Endothelial cell (in vitro differentiated cells): ENCODE measurements at places on chromosomes 2 and 18.

DNA sequence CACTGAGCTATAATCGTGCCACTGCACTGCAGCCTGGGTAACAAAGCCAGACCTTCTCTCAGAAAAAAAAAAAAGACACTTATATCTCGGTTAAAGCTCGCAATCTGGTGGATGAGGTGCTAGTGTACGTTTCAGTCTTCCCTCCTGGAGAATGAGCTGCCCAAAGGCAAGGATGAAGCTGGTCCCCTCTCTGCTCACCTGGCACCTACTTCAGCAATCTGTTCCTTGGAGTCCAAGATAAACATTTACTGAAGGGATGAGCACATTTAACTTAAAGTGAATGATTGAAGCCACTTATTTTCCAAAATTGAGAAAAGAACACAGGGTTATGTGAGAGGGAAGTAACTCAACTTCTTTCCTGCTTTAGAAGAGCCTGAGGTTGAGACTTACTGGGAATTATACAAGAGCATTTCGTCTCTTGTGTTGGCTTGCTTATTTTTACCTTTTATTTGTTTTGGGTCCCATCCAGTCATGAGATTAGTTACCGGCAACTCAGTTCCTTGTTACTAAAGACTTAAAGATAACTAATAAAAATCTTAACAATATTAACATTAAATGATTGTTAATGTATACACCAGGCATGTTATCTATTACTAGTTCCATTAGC is 33.6 kb upstream of the COLEC12 start:
- no peak for DNase-seq

DNA sequence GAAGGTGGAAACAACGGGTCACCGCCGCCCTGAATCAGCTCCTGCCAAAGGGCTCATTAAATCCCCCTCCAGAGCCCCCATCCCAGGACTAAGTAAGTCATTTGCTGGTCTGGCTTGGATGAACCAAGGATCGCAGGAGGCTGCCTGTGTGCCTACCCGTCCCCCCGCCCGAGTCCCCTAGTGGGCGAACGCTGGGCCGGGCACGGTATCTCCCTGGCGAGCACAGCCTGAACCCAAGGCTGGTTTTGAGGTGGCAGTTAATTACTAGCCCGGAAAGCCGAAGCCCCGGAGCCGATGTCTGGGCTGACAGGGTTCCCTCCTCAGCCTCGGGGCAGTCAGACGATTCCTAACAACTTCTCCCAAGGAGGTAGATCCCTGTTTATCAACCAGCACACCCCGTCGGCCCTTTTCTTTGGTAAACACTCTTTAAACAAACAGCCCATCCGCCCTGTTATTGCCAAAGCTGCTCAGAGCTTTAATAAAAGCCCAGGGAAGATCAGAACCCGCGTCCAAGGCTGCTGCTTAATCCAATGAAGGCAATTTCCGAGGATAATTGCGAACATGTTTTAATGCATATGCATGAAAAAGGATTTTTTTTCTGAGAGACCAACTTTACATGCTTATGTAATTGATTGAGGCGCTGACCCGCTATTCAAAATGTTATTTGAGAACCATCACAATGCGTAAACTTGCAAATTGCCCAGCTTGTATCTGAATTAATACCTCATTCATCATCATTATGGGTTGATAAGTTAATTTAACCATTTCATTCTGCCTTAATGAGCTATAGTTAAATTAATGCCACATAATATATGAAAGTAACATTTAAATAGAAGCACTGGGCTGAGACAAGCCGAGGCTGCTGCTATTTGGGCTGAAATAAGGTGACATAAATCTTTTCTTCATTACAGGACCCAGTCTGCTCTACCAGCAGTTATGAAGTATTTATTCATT is 10.5 kb downstream of the EVX2 start:
- peak; percentile 20 for DNase-seq

GRCh38 chr18:47772374-47773248 is 157.8 kb downstream of the SMAD2 start:
- peak; percentile 84 for DNase-seq

DNA sequence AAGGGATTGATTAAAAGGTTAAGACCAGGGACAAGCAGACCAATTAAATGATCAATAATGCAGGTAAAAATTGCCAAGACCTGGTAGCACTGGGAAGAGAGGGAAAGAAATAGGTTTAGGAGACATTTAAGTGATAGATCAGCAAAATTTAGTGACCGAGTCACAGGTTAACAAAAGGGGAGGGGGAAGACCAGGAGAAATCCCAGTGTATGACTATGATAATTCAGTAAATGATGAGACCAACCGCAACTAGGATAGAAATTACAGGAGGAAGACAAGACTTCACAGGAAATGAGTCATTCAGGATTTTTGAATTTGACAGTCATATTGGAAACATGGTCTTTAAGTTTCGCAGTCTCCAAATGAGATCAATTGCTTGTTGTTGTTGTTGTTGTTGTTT is 62.9 kb downstream of the COBLL1 start:
- no peak for DNase-seq

GRCh38 chr18:49531678-49532153 is 30.1 kb upstream of the LIPG start:
- DNase-seq: no peak

DNA sequence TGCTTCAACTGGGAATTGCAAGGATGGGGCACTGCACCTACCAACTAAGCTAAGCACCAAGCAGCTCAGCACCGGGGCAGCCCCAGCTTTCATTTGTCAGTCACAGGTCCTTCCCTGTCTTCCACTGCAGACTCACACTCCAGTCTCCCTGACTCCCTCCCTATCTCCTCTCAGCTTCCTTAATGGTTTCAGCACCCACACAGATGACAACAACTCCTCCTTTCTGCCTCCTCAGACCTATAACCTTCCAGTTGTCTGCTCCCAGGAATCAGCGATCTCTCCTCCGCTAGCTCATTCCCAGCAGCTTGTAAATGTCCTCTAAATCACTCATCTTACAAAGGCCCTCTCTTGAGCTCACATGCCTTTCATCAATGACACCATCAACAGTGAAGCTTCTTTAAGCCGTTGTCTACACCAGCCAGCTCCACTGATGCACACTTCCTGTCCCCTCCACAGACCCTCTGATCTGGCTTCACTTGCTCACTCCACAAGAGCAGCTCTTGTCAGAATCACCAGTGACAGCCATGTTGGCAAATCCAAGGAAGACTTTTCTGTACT is 32.1 kb downstream of the CLASP1 start:
- DNase-seq: no peak

GRCh38 chr18:74856928-74857327 is 259.3 kb downstream of the ZNF407 start:
- DNase-seq: no peak

DNA sequence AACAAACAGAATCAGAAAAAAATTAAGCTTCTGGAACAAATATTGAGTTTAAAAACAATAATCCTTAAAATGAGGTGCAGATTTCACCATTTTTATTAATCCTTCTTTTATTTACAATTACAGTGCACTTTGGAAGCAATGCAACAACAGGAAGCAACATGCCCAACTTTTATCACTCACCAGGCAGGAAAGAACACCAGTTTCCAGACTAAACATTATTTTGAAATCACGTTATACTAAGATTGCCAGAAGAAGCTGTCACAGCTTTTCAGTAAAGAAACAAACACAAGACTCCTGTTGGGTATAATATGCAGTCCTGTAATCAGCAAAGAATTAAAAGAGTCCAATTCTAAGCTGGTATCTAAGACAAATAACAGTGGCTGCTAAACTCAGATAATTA is 137.9 kb upstream of the ZC3H15 start:
- no peak for DNase-seq

DNA sequence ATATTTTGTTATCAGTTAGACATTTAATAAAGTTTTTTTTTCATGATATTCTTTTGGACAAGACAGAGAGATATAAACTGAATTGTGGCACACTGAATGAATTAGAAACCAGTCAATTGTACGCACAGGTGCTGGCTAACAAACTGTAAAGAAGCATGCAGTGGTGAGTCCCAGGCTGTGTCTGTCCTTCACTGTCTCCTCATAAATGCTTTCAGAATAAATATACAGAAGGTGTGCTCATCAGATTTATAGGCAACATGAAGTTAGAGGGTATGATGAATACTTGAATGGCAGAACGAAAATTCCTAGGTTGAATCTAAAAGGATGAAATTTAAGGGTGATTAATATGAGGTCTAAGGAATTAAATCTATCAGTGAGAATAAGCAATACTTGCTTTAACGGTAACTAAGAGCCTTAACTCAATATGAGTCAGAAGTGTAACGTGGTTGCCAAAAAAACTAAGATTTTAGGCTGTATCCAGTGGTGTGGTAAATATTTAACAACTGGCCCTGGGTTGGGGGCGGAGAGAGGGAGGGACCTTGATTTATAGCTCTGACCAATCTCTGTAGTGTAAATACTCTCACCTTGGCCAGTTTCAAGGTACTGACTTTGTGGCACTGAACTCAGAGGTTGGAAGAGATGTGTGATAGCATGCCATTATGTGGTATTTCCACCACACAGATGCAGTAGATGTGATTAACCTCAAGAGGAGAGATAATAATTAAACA is 41.9 kb upstream of the AAK1 start:
- DNase-seq: no peak

DNA sequence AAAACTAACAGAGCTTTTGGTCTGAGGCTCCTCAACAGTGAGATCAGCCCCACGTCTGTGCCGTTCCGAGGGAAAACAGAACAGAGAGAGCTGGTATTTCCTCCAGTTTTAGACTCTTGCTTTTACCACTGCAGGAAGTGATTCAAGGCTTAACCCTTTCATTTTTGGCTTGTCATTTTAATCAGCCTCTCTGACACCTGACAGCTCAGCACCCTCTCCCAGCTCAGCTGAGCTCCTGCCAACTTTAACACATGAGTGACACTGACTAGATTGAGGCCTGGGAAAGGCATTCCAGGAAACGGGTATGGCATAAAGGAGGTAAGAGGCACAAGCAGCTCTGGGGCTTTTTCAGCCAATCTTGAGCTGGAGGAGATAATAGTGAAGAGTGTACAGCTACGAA is 239.4 kb upstream of the SKOR2 start:
- no peak for DNase-seq

GRCh38 chr18:49072940-49073339 is 122.2 kb upstream of the SMAD7 start:
- DNase-seq: no peak

DNA sequence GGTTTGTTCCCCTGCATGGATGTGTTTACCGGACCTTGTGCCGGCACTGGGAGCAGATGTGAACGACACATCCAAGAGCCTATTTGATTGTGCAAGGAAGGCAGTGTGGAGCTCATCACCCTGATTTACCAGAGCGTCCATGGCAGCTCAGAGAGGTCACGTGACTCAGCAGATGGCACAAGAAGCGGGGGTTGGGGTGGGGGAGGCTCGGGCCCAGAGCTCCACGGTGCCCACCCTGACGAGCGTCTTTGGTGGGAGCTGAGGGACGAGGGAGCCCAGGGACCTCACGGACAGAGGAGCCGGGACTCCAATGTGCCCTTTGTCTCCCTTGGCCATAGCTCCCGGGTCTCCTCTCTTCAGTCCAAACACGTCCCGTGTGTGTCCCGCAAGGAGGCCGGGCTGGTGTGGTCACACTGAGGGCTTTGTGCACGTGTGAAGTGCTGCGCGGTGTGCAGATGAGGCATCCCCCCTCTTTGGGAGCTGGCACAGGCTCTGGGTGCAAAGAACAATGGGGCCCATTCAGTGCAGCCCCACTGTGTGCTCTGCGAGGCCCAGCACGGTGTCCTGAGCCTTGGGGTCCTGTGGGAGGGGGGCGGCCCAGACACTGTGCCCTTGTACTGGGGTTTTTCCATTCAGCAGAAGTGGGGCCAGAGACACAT is 15.5 kb downstream of the KCNIP3 start:
- no peak for DNase-seq

DNA sequence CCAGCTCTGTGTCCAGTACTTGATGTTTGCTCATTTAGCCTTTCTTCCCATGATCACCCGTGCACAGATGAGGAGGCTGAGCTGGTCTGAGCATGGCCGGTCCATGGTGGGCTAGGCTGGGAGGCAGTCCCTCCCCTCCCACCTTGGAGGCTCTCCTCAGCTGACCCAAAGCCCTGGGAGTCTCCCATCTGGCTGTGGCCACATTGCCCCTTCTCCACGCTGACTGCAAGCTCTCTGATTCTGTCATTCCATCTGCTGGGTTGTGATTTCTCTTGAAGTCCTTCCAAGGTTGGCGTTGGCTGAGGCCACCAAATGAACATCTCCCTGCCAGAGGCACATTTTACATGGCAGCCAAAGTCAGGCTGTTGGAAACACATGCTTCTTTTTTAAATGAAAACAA is 44.0 kb downstream of the ACKR3 start:
- no peak for DNase-seq

GRCh38 chr2:106782681-106783080 is 103.3 kb downstream of the ST6GAL2 start:
- no peak for DNase-seq

DNA sequence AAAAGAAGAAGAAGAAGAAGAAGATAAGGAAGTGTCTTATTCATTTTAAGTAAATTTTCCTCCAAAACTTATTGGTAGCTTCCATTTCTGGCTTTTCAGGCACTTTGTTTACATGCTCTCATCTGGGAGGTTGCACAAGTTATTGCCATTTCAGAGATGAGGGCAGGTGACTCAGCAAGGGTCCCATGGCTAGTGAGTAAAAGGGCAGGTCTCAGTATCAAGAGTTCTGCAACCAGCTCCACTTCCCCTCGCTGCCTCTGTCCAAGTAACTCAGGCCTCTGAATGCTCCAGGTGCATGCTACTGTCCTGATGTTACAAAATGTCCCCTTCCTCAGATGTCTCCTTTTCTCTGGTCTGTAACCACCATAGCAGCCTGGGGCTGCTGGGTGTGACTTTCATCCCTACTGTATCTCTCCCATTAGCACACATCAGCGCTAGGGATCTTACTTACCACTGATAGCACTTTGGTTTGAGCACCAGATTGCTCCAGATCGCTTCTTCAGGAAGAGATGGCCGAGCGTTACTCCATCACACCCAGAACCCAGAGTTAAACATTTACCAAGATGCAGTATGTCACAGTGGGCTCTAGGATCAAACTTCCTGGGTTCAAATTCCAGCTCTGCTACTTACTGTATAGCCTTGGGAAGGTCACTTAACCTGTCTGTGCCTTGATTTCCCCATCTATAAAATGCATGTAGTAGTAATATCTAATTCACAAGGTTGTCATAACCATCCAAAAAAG is 57.4 kb upstream of the LAPTM4A start:
- no peak for DNase-seq

- DNase-seq: no peak
Observed at GRCh38 chr2:216029416-216030129, 16.2 kb upstream of the MREG start.

- no peak for DNase-seq
Observed at GRCh38 chr2:147364597-147364996, 480.2 kb upstream of the ACVR2A start.
